ENCODE measurements at places on chromosomes 2 and 18.
A peak's percentile ranks its signal among the peaks of the same experiment; 100 is the strongest.

- peak; percentile 72 for DNase-seq
Measured at GRCh38 chr18:61896757-61897156, 4.0 kb upstream of the RNF152 start.

DNA sequence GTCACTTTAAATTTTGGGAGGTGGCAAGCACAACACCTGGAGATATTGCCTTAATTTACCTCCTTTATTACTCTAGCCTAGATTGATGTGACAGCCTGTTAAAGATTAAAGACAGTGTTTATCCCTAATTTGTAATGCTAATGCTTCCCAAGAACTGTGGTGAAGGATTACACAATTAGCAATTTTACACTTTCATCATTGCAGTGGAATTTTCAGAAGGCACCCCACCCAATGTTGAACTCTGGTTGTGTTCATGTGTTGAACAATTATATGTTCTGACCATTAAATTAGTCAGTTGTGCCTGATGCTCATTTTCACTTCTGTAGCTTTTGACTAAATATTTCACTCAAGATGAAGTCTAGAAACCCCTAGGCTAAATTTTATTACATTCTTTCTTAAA is 317.1 kb upstream of the CWC22 start:
- peak; percentile 9 for DNase-seq

- DNase-seq: peak; percentile 62
Measured at GRCh38 chr2:215949991-215950404, 63.4 kb downstream of the MREG start.

DNA sequence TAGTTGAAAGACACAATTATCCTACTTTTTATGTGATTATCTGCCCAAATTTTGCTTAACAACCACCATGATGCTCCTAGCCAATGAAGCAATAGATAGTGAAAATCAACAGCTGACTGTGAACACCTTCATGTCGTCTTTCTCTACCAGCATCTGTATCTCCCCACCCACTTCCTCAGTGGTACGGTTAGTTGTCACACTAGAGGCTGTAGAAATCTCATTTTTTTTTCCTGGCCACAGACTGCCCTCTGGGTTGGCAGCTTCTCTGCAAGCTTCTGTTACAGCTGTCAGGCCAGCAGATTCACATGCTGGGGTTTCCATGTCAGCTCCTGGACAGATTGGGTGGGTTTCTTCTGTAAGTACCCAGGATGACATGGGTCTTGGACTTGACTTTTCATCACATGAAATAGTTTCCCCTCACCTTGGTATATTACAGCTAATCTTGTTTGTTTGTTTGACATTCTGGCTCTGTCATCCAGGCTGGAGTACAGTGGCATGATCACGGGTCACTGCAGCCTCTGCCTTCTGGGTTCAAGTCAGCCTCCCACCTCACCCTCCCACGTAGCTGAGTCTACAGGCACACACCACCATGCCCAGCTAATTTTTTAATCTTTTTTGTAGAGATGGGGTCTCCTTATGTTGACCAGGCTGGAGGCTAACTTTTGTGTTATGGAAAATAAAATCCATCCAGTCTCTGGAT is 24.3 kb downstream of the STAT4 start:
- no peak for DNase-seq

DNA sequence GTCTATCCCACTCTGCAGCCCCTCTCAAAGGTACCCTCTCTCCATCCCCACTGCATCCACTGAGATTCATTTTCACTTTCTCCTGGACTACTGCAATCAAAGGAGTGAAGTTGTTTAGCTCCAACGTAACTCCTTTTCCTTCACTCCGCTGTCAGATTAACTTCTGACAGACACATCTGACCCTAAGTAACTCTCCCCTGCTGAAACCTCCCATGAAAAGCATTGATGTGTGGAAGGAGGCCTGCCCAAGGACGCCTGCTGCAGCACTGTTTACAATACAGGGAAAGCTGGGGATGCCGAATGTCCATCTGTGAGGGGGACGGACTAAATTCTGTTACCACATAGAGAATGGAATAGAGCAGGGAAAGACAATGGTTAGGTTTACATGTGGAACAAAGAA is 114.8 kb downstream of the TMEM163 start:
- no peak for DNase-seq

- peak; percentile 36 for DNase-seq
Measured at GRCh38 chr2:141554810-141555209, 576.0 kb downstream of the LRP1B start.

DNA sequence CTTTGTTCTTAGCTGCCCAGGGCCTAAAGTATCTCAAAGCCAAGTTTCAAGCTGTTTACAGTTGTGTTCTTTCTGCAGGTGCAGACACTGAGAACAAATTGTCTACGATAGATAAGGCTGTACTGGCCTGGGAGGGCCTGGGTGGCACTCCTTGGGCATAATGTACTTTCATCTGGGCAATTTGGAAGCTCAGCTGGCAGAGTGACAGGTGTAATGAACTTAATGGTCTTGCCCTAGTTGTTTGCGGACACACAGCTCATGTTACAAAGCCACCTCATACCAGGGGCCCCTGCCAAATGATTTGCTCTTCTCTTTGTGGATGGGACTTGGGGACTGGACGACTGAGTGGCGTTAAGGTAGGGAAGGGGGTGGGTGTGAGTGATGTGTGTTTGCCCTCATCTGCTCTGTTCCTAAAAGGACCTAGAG is 4.3 kb downstream of the LDLRAD4 start:
- no peak for DNase-seq

GRCh38 chr18:49609256-49610021 is 47.6 kb downstream of the LIPG start:
- no peak for DNase-seq

Measured in cardiac fibroblast (primary cell).